ENCODE measurements at places on chromosomes 1 and 21. TPM values are rescaled to one million over a fixed set of nuclear protein-coding genes. Genes with fewer than 3 reads are reported as not detected.

GRCh38 chr1:230011333-230012092 lies 55.5 kb upstream of the GALNT2 start:
- no peak for DNase-seq

GRCh38 chr1:15260418-15261154 lies 13.6 kb downstream of the FHAD1 start:
- DNase-seq, result no peak

GRCh38 chr1:47582891-47583608 lies 145.2 kb downstream of the FOXD2 start:
- no peak for DNase-seq

DNA sequence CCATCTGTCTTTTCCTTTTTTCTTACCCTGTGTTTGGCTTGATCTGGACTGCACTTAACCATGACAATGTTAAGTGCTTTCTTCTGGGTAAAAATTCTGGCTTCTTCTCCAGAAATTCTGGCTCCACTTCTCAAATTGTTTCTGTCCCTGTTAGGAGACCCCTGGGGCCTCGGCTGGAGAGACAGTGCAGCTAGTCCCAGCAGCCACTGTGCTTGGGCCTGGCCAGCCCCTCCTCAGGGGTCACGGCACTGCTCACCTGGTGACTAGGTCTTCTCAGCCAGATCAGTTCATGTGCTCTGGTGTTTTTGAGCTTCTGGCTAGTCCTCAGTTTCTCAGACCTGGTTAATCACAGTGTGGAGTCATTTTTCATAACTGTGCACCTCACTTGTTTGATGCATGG lies 72.4 kb downstream of the ADARB1 start:
- DNase-seq, result no peak

DNA sequence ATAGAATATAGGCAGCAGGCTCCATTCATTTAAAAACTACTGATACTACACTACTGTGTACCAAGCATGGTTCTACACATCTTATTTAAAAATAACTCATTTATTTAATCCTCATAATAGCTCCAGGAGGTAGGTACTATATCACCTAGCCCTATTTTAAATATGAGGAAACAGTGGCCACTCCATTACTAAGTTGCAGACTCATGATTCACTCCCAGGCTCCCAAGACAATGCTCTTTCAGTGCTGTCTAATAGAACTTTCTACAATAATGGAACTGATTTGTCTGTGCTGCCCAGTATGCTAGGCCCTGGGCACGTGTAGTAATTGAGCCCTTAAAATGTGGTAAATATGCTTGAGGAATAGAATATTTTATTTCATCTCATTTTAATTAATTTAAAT lies 357.1 kb downstream of the LTN1 start:
- DNase-seq, result no peak

DNA sequence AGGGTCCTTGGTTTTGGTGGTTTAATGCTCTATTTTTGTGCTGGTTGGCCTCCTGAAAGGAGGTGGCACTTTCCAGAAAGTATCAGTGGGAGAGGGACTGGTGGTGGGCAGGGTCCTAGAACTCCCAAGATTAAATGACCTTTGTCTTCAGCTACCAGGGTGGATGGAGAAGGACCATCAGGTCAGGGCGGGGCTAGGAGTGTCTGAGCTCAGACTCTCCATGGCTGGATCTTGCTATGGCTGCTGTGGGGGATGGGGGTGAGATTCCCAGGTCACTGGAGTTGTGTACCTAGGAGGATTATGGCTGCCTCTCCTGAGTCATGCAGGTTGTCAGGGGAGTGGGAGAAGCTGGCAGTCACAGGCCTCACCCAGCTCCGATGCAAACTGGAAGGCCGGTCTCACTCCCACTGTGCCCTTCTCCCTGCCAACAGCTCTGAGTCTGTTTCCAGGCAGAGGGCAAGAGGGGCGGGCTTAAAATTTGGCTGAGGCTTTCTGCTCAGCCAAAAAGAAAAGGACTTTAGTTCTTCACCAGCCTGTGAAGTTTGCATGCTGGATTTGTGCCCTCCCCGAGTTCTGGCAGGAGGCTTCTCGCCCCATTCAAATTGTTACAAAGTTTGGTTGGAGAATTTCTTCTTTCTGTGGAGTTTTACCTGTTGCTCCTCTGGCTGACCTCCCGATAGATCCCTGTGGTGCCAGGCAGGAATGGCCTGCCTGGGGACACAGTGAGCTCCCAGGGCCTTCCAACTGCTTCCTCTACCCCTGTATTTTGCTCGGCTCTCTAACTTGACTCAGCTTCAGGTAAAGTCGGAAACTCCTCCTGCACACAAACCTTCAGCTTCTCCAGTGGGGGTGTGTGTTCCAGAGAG lies 13.1 kb upstream of the KYAT3 start:
- no peak for DNase-seq

DNA sequence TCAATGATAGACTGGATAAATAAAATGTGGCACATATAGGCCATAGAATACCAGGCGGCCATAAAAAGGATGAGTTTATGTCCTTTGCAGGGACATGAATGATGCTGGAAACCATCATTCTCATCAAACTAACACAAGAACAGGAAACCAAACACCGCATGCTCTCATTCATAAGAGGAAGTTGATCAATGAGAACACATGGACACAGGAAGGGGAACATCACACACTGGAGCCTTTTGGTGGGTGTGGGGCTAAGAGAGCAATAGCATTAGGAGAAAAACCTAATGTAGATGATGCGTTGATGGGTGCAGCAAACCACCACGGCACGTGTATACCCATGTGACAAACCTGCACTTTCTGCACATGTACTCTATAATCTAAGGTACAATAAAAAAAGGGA lies 883.4 kb upstream of the PRMT6 start:
- DNase-seq, result no peak

GRCh38 chr1:107963008-107963407 lies 2.0 kb downstream of the VAV3 start:
- no peak for DNase-seq

The GAS5 gene
- polyA plus RNA-seq, result 565 TPM

GRCh38 chr1:1273209-1273511 lies 494 bp downstream of the UBE2J2 start:
- DNase-seq, result no peak

The FCER1G gene
- 21.4 TPM for polyA plus RNA-seq

The GNAT2 gene
- not detected for polyA plus RNA-seq

The CD1D gene
- 1.9 TPM for polyA plus RNA-seq
